Thymus (tissue), 14 donors: ENCODE measurements at places on chromosomes 7 and 10. TPM values are rescaled to one million over a fixed set of nuclear protein-coding genes. Genes with fewer than 3 reads are reported as not detected.
A peak's percentile ranks its signal among the peaks of the same experiment; 100 is the strongest.

DNA sequence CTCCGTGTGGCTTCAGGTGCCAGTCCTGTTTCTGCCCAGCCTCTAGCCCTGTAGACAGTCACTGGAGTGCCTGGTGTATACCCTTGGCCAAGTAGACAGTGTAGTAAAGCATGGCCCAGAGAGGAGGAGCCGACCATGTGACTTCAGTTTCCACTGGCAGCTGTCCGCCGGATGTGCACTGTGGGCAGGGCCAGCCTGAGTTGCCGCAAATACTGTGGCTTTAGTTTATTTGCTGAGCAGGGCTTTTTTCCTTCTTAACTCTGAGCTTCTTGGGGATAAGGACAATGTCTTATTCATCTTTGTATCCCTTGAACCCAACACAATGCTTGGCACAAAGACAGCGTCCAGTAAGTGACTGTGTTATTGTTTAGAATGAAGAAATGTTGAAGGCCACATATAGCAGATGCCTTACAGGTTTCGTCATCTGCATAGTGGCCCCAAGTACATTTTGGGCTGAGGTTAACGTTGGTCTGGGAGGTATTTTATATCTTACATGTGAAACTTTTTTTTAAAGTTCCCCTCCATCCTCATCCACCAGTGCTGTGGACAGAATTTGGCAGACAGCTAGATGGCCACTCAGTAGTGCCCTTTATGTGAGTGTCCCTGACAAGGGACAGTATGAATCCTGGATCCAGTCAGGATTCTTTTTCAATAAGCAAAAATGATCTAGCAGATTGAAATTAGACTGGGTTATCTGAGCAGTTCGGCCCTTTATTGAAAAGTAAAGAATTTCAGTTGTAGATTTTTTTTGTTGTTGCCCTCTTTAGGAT, 40.6 kb downstream of the CYP17A1 start:
- peaks cover 48% of the 10 kb centered on the region for H3K36me3 ChIP-seq
- H3K27ac ChIP-seq = peak overlapping the region; percentile 58
- DNase-seq = peak; percentile 77
- H3K27me3 ChIP-seq = no peaks in the 10 kb centered on the region

Gene ANKRD2
- 0.68 TPM for polyA plus RNA-seq

GRCh38 chr7:123665896-123666295, 10.2 kb downstream of the LMOD2 start:
- no peak overlapping the region for H3K4me3 ChIP-seq
- DNase-seq = no peak
- no peak overlapping the region for H3K27ac ChIP-seq

DNA sequence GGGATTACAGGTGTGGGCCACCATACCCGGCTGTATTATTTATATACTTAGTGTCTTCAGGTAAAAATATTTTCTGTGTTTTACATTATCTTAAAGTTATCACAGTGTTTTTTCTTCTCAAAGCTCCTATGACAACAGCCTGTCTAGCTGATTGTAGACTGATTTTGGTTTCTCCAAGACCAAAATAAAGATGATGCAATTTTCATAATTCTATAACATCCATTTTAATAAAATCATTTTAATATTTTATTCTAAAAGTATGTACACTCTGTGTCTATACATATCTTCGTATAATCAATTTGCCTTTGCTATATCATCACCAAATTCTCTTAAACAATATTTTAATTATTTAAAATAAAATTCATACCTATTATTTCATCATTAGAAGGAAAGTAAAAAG, 108.6 kb downstream of the TRIM24 start:
- H3K36me3 ChIP-seq = peaks cover 78% of the 10 kb centered on the region
- no peak overlapping the region for H3K27ac ChIP-seq
- DNase-seq = no peak

DNA sequence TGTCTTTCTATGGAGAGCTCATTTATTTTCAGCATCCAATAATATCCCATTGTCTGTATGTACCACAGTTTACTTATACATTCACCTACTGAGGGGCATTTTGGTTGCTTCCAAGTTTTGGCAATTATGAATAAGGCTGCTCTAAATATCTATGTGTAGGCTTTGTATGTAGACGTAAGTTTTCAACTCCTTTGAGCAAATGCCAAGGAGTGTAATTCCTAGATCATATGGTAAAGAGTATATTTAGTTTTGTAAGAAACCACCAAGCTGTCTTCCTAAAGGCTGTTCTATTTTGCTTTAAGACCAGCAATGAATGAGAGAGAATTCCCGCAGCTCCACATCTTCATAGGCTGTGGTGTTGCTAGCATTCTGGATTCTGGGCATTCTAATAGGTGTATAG, 259.8 kb downstream of the DIP2C start:
- no peak overlapping the region for H3K27ac ChIP-seq
- H3K27me3 ChIP-seq = peaks cover 19% of the 10 kb centered on the region
